ENCODE measurements at places on chromosomes 4 and X.

GRCh38 chr4:168501407-168501806, 4.6 kb downstream of the PALLD start:
- DNase-seq, result no peak

GRCh38 chr4:14924812-14925344, 77.4 kb upstream of the CPEB2 start:
- no peak for DNase-seq

- DNase-seq, result peak; percentile 48
Observed at GRCh38 chr4:37876156-37876555, 14.7 kb upstream of the TBC1D1 start.

- DNase-seq, result peak; percentile 64
Observed at GRCh38 chr4:139247700-139248238, 32.3 kb downstream of the MGARP start.

DNA sequence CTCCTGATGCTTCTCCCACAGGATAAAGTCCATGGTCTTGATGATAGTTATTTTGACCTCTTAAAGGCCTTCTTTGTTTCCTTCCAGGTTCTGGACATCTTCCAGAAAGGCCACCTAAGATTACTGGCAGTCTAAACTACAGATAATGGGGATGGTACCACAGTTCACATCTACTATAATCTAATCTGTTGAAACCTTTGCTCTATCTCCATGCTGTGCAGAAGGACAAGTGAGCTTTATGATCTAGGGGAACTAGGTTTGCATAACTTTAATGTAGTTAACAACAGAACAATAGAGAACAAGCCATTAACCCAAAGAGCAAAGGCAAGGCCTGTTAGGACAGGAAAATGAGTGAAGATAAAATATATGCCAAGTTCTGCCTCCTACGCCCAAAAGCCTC, 103.9 kb upstream of the KLHL13 start:
- DNase-seq, result no peak

- peak; percentile 33 for DNase-seq
Observed at GRCh38 chr4:141668200-141668910, 32.0 kb downstream of the IL15 start.

DNA sequence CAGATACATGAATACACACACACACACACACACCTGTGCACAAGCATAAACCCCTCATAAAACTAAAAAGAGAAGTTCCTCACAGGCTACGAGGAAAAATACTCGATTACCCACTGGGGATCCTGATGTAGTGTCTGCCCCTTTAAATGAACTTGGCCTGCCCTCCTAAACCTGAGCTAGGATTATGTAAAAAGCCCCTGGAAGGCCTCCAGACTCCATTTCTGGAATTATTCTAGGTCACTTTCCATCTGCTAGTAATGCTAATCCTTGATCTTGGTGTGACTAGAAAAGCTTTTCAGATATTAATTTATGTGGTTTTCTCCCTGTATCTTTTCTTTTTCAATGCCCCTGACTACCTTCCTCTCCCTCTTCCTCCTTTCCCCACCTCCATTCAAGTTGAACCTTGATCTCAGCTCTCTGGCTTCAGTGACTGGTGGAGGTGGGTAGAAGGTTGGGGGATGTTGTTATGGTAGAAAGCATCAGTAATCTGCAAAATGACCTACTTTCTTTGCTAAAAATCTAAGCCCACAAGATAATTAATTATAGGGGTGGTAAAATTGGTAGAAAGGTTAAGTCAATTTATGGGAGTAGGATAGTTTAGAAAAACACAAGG, 25.5 kb upstream of the ZNF330 start:
- no peak for DNase-seq

GRCh38 chr4:98687876-98688275, 29.5 kb upstream of the TSPAN5 start:
- DNase-seq, result peak; percentile 24

- DNase-seq, result peak; percentile 52
Observed at GRCh38 chr4:143626134-143626911, 74.2 kb downstream of the FREM3 start.

DNA sequence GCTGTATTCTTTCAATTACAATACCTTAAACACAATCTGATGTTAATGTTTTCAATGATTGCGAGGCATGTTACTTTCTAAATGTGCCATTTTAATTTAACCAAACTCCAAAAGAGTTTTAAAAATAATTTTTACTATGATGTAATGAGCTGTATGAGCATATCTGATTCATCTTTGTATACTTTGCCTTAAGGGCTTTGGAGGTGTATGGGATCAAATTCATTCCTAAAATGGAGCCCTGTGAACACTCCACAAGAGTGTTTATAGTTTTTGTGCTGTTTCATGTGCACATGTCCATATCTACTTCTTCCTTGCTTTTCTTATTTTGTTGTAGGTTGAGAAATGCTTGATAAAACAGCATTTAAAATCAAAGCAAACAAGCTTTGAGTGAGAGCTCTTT, 82.4 kb downstream of the ATP10D start:
- DNase-seq, result peak; percentile 31

DNA sequence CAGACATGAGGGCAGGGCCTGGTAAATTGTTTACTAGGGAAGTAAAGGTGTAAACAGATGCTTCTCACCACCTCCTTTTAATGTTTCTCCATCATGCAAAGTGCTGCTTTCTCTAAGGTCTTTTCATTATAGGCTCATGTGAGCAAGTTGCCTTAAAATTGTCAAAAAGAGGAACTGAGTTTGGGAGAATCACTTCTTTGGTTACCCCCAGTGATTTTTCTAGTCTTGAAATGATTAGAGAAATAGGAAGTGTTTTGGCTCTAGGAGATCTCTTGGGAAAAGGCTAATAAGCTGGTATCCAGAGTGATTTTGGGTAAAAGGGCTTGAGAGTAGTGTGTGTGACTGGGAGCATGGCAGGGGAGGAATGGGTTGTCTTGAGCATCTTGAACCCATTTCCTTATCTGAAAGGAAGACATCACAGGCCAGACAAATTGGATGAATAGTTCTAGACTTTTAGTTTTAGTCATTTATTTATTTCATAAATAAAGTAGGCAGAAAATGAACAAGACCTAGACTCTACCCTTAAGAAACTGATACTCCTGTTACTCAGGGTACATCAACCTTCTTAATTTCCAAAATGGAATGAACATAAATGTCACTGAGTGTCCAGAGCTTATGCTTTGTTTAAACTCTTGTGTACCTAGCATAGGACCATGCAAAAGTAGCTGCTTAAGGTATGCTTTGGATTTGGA, 14.2 kb downstream of the GRPR start:
- DNase-seq, result no peak

DNA sequence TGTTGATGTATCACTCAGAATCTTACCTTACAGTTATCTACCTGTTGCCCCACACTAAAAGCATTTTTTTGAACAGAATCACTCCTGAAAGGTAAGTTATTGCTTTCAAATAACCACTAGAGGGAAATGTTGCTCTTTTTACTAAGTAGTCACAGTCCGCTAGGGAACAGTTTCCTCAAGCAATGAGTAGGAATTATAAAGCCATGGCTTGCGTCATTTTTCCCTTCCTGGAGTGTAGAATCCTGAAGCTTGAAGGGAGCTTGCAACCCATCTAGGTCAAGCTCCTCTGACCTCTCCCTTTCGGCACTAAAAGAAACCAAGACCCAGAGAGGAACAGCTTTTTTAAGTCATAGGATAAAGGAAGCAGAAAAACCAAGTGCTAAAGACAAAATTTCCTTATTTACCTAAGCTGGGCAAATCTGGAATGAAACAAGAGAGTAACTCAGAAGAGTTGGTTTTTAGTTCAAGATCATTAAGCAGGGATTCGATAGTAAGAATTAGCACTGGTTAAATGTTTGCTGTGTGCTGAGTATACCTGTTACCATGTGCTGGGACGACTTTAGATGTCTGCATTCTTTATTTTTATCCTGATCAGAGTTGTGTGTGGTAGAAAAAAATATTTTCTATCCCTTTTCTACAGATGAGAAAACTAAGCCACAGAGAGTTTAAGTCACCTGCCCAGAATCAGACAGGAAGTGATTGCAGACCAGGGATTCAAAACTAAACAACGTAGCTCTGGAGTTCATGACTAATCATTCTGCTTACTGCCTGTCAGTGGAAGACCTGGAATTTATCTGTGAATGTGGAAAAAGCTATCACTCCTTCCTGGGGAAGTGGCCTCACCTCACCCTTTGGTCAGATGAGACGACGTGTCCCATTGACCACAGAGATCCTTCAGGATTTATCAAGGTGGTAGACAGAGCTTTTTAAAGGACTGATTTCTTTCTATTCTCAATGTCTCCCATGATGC, 631.5 kb downstream of the RAB28 start:
- DNase-seq, result peak; percentile 56

DNA sequence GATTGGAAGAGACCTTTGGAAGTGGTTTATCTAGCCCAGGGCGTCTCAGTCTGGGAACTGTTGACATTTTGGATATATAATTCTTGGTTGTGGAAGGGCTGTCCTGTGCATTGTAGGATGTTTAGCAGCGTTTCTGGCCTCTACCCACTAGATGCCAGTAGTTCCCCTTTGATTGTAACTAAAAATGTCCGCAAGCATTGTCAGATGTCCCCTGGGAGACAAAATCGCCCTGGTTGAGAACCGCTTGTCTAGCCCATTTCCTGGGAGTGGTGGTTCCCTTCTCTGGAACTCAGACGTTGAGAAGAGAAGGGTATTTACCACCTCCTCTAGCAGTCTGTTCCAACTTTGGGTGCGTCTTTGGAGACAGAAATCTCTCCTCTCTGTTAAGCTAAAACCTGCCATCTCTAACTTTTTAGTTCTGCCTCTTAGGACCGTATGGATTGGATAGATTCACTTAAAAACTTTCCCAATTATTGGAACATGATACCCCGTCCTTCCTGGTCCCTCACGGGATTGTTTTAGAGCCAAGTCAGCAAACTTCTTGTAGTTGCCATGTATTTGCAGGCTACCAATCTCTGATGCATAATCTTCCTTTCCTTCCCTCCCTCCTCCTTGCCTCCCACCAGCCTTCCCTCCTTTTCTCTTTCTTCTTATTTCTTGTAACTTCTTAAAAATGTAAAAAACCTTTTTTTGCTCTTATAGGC, 13.9 kb downstream of the TMEM165 start:
- peak; percentile 69 for DNase-seq

- peak; percentile 43 for DNase-seq
Observed at GRCh38 chr4:6773106-6773505, 9.4 kb upstream of the KIAA0232 start.

- DNase-seq, result no peak
Observed at GRCh38 chr4:6350646-6351045, 81.0 kb downstream of the WFS1 start.

GRCh38 chr4:127048376-127049044, 584.2 kb upstream of the INTU start:
- peak; percentile 27 for DNase-seq

DNA sequence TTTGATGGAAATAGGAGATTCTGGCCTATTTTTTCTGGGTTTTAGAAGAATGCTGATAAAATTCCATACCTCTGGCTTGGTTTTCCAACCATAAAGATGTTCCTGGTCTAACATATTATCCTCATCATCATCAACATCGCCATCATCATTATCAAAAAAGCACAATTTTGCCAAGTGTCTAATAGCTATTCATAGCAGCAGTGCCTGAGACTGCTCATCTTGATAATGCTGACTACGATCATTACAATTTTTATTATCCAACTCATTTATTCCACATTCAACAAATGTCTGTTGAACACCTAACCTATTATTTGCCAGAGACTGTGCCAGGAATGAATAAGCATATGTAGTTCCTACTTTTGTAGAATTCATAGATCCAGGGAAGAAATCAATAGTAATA, 303.5 kb upstream of the GATB start:
- DNase-seq, result no peak

DNA sequence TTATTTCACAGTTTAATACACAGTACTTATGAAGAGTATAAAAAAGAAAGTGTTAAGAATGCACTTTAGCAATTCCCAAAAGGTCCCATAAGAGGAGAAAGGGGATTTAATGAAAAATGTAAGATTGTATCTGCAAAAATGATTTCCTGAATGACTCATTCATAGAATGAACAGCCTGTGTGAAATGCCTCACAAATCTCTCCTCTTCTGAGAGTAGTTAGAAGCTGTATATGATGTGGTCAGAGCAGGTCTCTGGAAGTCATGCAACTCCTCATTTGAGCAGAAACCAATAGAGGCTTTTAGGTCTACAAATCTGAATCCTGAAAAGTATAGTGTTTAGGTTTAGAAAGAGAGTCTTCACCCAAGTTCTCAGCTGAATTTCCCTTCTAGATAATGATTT, 381.3 kb upstream of the INTU start:
- DNase-seq, result peak; percentile 34

DNA sequence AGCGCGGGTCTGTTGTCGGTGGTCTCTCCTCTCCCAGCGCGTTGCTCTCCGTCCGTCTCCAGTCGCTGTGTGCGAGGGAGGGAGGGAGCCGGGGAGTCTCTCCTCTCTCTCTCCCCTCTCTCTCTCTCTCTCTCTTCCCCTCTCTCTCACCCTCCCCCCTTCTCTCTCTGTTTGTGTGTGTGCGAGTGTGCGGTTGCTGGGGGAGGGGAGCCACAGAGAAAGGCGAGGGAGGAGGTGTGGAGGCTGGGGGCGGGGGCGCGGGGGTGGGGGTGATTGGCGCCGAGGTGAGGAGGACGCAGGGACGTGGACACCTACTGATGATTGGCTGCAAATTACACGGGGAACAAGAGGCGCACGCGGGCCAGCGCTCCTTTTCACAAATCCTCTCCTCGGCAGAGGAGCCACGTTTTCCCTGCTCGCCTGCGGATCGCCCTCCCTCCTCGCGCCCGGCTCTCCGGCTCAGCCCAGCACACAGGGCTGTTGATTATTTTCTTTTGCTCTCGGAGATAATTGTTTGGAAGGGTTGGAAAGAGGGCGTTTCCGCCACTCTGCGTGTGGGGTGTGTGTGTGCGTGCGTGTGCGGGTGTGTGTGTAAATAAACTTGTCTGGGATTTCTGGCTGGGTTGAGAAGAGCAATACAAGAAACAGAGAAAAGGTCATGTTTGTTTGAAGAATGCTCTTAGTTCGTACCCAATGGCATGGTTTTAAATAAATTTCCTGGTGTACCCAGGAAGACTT, at the start of gene CXXC4:
TSS of gene CXXC4 (minus strand) at position 73 of the 738 bp plus-strand sequence. CDS start 3,092 bp downstream, outside the sequence.
- peak; percentile 22 for DNase-seq

DNA sequence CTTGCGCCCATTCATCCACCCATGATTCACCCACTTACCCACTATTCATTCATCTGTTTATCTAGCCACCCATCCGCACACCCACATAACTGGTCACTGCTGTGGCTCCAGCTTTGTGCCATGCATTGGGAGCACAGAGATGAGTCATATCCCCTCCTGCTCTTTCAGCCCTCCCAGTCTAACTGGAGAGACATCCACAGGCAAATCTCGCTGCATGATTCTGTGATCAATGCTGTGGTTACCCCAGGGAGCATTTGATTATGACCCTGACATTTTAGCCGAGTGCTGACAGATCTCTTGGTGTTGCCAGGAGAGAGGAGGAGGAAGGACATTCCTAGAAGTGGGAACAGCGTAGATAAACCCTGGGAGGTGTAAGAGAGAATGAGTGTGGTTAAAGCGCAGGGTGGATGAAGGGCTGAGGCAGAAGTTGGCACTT, 10.4 kb upstream of the PORCN start:
- peak; percentile 82 for DNase-seq

DNA sequence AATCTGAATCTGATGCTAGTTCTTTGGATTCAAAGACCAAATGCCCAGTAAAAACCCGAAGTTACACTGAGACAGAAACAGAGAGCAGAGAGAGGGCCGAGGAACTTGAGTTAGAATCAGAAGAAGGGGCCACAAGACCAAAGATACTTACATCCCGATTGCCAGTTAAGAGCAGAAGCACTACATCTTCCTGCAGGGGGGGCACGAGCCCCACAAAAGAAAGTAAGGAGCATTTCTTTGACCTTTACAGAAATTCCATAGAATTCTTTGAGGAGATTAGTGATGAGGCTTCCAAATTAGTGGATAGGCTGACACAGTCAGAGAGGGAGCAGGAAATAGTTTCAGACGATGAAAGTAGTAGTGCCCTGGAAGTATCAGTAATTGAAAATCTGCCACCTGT, 309.3 kb downstream of the ANK2 start:
- peak; percentile 48 for DNase-seq

- DNase-seq, result no peak
Observed at GRCh38 chrX:42531441-42531840, 246.5 kb downstream of the PPP1R2C start.
